ENCODE measurements at places on chromosomes 6 and 20.

- DNase-seq = no peak
Observed at GRCh38 chr20:42260184-42260583, 642.0 kb upstream of the CHD6 start.

GRCh38 chr6:89745716-89746115 lies 73.9 kb downstream of the MDN1 start:
- DNase-seq = no peak

GRCh38 chr6:136774228-136775041 lies 17.8 kb downstream of the MAP3K5 start:
- no peak for DNase-seq

DNA sequence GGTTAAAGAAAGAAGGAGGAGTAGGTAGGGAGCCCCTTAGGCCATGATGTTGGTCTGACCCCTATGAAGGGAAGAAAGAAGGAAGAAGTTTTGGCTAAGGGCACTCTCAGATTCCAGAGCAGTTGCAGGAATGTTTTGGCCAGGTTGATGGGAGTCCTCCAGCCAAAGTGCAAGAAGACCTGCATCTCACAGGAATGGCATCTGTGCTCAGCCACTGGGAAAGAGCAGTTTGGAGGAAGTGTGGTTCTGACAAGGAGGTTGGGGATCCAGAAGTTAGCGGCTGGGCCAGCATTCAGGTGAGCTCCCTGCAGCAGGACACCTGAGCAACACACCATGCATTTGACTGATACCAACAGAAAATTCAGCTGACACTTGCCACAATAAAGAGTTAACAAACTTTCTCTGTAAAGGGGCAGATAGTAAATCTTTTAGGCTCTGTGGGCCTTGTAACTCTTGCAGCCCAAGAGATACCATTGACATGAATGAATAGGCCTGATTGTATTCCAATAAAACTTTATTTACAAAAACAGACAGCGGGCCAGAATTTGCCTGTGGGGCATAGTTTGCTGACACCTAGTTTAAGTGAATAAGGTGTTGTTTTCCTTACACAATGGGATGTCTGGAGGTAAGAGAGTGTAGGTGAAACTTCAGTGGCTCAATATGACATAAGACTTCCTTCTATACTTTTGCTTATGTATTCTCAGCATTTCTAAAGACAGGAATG lies 71.0 kb downstream of the EDN1 start:
- DNase-seq = no peak

DNA sequence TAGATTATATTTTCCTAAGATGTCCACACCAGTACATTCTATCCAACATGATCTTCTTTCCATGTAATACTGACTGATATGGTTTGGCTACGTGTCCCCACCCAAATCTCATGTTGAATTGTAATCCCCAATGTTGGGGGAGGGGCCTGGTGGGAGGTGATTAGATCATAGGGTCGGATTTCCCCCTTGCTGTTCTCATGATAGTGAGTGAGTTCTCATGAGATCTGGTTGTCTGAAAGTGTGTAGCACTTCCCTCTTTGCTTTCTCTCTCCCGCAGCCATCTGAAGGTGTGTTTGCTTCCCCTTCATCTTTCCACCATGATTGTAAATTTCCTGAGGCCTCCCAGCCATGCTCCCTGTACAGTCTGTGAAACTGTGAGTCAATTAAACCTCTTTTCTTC lies 12.2 kb upstream of the HBS1L start:
- DNase-seq = no peak

Measured in central memory CD4-positive, alpha-beta T cell (primary cell).